Stimulated activated CD8-positive, alpha-beta memory T cell treated with anti-CD3 and anti-CD28 coated beads, Interleukin-15, amount 100 ng/mL, for 4 hours (primary cell): ENCODE measurements at places on chromosomes 11 and 22.

GRCh38 chr11:22787551-22788162 lies 41.9 kb downstream of the SVIP start:
- no peak for DNase-seq

- no peak for DNase-seq
These were observed 40.0 kb upstream of the PHOX2A start for GRCh38 chr11:72283947-72284346.

GRCh38 chr11:101008961-101009689 lies 120.5 kb downstream of the PGR start:
- DNase-seq, result no peak

DNA sequence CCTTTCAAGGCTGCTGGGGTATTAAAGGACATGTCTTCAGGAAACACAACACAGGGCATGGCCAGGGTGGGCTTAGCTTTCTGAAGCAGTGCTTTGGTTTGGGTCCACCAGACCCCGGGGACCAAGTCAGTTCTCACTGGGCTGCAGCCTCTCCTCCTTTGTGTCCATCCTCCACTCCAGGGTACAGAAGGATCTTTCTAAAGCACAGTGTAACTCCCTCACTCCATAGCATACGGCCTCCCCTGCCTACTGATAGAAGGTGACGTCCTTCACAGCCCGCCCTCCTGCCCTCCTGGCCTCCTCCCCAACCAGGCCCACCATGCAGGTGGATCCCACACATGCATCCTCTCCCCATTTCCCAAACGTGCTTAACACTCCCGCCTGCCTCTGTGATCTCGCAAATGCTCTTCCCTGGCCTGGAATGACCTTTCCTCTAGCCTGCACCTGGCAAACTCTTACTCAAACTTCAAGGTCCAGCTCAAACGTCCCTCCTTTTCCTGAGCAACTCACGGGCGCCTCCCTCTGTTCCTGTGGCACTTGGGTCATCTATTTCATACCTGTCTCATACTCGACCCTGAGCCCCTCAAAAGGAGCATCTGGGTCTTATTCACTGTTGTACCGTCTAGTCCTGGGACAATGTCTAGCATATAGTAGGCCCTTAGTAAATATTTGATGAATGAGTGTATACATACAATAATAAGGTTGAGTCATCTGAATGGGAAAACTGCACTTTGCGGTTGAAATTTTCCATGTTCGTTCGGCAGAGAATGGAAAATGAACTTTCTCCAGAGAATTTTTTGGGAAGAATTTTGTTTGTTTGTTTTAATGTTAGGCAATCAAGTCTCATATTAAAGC lies 187.7 kb downstream of the EFCAB6 start:
- DNase-seq, result no peak

GRCh38 chr11:68315171-68315920 lies 3.0 kb downstream of the LRP5 start:
- DNase-seq, result no peak

- DNase-seq, result no peak
These were observed 6.8 kb upstream of the PIM3 start for GRCh38 chr22:49953680-49954344.

DNA sequence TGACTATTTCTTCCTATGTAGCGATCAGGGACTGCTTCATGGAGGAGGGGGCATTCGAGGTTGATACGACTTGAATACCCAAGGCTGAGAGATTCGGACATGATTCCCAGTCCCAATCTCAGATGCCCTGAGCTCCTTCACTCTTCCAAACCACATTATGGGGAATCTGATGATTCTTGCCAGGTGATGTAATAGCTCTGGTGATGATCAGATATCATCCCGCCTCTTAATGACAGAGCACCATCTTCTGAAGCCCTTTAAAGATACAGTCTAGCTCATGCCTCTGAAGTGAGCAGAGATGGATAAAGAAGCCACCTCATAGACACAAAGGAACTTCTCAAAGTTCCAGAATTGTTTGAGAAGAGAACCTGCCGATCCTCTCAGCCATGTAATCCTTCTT lies 8.9 kb upstream of the CLMP start:
- DNase-seq, result no peak

DNA sequence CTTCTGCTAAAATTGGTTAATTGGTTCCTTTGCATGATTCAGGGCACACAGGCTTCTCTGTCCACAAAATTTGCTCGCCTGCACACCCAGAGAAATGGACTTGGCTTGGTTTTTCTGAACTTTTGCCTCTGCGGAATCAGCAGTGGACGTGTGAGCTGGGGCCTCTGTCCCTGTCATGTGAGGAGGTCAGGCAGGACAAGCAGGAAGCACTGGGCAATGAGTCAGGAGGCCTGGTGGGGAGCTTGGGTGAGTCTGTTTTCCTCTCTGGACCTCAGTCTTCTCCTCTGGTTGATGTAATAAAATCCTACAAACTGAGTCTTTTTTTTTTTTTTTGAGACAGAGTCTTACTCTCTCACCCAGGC lies 10.4 kb upstream of the CELSR1 start:
- DNase-seq, result no peak

- DNase-seq, result no peak
These were observed 17.1 kb downstream of the SC5D start for GRCh38 chr11:121309688-121310087.

DNA sequence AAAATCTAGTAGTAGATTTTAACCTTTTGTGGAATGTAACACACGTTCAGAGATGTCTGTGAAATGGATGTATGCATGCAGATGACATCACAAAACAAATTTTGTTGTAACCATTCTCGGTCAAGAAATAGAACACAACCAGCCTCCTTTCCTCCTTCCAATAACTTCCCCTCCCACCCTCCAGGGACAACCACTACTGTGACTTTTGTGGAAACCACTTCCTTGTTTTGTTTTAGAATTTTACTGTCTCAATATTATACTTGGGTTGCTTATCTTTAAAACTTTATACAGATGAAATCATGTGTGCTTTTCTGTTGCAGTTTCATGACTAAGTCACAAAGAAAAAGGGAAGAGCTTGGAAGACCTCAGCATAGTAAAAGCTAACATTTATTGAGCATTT lies 189.4 kb upstream of the NCAM1 start:
- no peak for DNase-seq

- DNase-seq, result no peak
These were observed 55.3 kb downstream of the CACNA1I start for GRCh38 chr22:39625569-39626537.

DNA sequence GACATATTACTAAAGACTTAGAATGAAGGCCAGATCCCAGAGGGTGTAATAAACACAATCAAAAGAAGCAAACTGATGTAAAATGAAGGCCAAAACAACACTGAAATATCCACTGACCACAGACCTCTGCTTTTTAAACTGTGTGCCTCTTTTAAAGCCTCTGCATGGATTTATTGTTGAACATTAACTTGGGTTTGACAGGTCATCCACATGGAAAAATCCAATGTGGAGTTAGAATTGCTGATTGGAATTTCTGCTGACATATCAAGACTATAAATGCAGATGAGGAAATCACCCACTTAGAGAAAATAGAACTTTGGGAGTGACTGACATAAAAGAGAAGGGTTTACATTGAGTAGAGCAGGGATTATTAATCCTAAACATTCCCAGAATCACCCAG lies 853.9 kb upstream of the RAG2 start:
- no peak for DNase-seq
